ENCODE measurements at places on chromosomes 1 and 21.
A peak's percentile ranks its signal among the peaks of the same experiment; 100 is the strongest.

- DNase-seq: peak; percentile 71
These were observed 552 bp upstream of the GPR157 start for GRCh38 chr1:9129266-9130041.

DNA sequence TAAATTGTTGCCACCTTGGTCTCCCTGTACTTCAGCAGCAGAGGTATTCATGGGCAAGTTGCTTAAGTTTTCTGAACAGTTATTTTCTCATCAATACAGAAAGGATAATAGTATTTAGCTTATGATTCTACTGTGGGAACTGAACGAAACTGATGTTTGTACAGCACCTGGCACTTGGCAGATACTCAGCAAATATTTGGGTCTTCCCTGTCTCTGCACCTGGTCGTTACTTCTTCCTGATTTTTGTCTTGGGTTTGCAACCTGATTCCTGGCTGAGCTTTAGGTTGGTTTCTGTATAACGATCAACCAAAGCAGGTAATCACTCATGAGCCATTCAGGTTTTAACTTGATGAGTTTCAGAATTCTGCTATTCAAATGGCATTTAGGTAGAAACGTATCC lies 490.6 kb downstream of the KIF26B start:
- DNase-seq: no peak

- DNase-seq: no peak
These were observed 251.9 kb downstream of the PTPRU start for GRCh38 chr1:29488086-29488793.

GRCh38 chr1:43934101-43934985 lies 742 bp downstream of the ARTN start:
- DNase-seq: peak; percentile 34

DNA sequence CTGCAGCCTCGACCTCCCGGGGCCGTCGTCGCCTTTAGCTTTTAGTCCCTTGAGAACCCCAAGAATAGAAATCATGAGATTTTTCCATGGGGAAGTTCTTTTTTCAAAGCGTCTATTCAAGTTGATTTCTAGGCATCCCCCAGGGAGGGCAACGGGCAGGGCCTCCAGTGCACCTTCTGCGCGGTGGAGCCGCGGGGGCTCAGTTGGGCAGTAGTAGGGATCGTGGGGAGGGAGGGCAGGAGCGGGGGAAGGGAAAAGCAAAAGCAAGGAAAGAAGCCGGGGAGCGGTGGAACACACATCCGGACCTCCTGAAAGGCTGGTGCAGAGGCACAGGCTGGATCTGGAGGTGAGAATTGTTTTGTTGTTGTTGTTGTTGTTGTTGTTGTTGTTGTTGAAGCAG lies 103.4 kb downstream of the PPIAL4G start:
- no peak for DNase-seq

GRCh38 chr1:12285496-12286143 lies 55.8 kb downstream of the VPS13D start:
- DNase-seq: no peak

DNA sequence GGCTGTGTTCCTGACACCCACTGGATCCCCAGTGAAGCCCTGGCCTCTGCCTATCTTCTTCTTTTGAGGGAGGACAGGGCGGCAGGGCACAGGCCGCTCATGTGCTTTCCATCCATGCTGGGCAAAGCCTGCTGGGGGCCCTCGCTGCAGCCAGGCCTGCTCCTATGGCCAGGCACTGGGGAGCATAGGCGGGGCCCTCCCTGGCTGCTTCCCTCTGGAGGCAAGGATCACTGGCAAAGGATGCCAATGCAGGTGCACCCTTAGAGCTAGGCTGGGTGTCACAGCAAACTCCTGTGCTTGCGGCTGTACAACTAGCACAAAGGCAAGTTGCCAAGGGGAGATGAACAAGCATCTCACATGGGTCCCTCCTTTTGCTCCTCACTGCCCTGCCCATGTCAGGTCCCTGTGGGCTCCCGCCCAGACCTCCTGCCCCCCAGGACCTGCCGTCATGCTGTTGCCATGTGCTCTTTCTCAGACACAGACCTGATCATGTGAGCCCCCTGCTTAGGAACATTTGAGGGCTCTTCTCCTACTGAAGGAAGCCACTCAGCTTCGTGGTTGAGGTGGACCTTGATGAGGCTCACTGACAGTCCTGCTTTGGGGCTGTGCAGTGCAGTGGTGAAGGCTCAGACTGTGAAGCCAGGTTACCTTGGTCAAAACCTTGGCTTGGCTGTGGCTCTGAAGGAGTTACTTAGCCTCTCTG lies 393.6 kb downstream of the PTPRU start:
- no peak for DNase-seq

DNA sequence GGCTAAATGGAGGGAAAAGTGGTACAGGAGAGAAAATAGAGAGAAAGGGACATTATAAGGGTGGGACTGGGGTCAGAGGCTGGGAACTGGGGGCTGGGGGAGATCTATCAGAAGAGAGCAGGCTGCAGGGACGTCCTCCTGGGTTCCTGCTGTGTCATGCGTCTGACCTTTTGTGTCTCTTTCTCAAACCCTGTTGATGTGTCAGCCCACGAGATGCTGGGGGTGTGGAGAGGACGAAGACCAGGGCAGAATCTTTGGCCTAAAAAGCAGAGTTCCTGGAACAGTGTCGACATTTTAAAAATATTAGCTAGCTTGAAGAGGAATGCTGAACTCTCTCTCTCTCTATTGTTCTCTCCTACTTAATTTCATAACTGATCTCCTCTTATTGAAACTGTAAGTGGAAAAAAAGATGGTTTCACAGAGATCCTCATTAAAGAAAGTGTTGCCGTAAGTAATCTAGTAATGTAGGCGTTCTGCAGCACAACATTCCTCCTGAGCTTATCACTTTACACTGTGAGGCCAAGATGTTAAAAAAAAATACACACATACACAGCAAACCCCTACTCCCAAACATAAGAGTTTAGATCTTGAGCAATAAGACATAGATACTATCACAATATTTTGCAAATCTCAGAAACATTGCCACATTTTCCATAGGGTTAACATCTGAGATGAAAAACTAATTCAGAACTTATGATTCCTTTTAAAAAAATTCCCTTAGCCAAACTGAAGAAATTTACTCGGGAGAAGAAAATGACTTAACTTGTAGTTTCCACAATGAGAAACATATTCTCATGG lies 52.6 kb downstream of the RUNX1 start:
- no peak for DNase-seq

- no peak for DNase-seq
These were observed 41.6 kb downstream of the ARHGEF16 start for GRCh38 chr1:3495776-3496745.

- no peak for DNase-seq
These were observed 3.4 kb upstream of the PLEKHM2 start for GRCh38 chr1:15680561-15681348.

DNA sequence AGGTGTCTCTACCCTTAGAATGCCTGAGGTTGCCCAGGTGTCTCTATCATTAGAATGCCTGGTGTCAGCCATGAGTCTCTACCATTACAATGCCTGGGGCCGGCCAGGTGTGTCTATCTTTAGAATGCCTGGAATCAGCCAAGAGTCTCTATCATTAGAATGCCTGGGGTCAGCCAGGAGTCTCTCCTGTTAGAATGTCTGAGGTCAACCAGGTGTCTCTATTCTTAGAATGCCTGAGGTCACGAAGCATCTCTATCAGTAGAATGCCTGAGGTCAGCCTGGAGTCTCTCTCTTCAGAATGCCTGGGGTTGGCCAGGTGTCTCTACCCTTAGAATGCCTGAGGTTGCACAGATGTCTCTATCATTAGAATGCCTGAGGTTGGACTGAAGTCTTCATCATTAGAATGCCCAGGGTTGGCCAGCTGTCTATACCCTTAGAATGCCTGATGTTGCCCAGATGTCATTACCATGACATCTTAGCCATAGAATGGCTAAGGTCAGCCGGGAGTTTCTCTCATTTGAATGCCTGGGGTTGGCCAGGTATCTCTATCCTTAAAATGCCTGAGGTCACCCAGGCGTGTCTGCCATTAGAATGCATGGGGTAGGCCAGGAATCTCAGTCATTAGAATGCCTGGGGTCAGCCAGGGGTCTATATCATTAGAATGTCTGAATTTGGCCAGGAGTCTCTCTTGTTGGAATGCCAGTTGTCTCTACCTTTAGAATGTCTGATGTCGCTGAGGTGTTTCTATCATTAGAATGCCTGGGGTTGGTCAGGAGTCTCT lies 44.0 kb downstream of the RNF187 start:
- DNase-seq: no peak

DNA sequence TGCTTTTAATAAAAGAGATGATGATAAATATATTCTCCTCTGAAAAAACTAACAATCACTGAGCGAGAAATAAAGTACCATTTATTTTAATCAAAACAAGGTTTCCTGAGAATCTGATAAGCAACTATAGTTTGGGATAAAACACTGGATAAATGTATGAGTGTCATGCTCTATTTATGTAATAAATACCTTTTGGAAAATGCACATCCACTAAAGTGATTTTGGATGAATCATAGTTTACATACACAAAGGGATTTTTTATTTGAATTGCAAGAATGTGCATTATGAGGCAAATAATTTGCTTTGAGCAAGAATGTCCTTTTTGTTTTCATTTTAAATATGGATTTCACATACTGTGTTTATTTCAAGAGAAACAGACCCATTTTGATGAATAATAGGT lies 1483.5 kb downstream of the MRPL39 start:
- no peak for DNase-seq

DNA sequence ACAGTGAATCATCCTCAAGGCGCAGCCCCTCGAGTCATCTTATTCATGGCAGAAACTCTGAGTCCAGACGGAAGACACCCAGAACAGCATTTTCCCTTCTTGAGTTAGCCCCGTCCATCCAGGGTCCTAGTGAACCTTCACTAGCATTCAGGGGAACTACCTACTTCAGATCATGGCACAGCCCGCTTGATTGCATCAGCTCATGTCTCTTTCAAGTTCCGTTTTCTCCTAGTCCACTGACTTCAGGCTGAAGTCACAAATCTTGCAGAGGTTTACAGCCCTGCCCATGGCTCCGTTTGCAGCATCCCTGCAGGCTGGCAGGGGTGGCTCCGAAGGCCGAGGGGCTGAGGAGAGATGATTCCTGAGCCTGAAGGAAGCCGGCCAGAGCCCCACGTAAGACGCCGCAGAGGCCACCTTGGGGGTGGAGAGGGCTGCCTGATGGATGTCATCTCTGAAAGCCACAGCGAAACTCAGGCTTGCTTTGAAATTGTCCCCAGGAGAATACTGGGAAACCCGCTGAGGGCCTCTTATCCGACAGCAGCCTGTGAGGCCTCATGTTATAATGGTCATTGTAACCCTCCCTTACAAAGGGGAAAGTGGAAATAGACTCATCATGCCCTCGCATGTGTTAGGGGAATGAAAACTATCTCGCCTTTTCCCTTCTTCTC lies 310.2 kb upstream of the AJAP1 start:
- no peak for DNase-seq

All from stimulated activated CD4-positive, alpha-beta T cell treated with anti-CD3 and anti-CD28 coated beads, Interleukin-1b, Interleukin-23, amount 100 ng/mL, for 1 hour (primary cell).